ENCODE measurements at places on chromosomes 11 and 22.

DNA sequence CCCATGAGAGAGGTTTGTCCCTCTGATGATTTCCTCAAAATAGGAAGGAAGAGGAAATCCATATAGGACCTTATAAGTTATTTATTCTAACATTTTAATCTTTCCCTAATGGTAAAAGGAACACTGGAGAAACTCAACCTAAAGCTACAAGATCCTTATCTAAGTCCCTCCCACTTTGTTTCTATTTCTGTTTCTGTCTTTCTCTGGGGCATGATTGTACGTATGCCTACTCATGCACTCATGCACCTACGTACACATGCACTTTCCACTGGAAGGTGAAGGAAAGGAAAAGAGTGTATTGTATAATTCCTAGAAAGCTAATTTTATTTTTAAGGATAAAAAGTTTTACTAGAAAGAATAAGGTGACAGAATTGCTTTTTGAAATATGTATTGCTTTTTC, 125.0 kb downstream of the RAB38 start:
- DNase-seq = no peak

DNA sequence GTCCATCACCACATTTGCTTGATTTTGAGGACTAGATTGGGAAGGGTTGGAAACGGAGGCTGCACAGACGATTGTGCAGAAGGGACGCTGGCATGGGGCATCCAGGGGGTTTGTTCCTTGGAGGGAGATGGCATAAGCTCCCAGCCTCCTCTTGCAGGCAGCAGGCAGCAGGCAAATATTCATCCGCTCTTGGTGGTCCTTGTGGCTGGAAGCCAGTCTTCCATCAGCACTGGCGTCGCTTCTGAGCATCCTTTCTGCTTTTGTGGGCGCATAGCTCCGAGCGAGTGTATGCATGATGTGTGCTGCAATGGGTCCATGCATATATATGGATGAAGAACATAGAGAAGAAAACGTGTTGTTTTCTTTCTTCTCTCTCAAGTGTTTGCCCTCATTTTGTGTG, 166.1 kb upstream of the NTM start:
- no peak for DNase-seq

DNA sequence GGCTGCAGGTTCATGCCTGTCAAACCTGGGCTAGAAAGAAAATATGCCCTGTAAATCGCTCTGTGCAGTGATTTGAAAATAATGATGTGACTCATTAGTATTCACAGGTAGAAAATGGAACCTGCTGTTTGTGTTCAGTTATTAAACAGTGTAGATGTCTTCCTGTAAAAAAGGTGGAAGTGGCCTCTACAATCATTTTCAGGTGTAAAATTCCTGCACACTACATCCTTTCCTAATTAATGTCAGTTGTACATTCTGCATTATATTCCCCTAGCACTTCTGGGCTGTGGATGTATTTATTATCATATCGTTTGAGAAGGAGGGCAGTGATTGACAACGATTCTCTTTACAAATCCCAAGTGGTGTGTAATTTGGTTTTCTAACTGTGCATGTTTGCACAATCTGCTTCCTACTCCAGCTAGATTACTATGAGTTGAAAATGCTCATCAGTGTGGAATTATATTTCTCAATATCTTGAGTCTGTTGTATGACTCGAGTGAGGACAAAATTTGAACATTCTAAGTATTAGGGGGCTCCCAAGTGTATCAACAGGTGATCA, 454.0 kb upstream of the DDI1 start:
- no peak for DNase-seq

GRCh38 chr11:65774525-65775306, 6.1 kb downstream of the AP5B1 start:
- no peak for DNase-seq

DNA sequence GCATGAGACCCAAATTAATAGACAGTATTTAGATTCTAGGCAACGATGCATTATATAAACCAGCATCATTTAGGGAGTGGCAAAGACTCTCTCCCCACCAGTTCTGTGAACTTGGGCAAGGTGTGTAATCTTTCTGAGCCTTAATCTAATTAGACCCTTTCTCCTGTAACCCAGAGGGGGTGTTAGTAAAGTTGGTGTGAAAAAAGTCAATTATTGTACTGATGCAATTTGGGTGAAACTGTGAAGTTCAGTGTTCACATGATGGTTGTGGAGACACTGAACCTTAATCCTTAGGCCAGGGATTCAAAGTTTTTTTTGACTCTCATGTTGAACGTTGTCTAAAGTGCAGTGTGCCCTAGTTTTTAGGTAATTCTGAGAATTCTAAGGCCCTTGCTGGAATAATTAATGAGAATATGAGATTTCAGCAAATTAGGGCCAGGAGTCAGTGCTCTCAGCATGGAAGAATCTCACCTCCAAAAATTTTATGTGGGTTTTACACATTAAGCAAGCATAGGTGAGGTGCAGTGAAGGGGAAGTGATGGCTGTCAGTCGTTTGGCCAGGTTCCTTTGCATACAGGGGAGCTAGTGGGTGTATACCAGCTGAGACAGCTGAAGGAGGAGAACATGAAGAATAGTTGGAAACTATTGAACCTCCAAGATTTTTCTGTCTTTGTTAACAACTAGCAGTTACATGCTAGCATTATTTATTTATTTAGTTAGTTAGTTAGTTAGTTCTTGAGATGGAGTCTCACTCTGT, 94.2 kb downstream of the PTPRJ start:
- no peak for DNase-seq

DNA sequence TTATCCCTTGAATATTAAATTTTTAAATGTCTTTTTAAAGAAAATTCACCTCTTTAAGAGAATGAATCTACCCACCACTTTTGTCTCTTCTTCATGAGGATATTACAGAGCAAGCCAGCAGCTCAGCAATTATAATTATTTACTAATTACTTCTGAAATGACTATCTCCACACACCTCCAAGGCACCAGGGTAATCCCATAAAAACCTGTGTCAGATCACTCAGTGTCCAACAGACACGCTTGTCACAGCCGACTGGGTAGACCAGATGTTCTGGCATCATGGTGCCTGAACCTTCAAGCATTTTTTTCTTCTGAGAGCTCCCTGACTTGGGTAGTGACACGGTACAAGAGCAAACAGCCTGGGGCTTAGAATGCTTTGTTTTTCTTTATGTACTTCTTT, 61.4 kb downstream of the EFCAB6 start:
- DNase-seq = no peak

DNA sequence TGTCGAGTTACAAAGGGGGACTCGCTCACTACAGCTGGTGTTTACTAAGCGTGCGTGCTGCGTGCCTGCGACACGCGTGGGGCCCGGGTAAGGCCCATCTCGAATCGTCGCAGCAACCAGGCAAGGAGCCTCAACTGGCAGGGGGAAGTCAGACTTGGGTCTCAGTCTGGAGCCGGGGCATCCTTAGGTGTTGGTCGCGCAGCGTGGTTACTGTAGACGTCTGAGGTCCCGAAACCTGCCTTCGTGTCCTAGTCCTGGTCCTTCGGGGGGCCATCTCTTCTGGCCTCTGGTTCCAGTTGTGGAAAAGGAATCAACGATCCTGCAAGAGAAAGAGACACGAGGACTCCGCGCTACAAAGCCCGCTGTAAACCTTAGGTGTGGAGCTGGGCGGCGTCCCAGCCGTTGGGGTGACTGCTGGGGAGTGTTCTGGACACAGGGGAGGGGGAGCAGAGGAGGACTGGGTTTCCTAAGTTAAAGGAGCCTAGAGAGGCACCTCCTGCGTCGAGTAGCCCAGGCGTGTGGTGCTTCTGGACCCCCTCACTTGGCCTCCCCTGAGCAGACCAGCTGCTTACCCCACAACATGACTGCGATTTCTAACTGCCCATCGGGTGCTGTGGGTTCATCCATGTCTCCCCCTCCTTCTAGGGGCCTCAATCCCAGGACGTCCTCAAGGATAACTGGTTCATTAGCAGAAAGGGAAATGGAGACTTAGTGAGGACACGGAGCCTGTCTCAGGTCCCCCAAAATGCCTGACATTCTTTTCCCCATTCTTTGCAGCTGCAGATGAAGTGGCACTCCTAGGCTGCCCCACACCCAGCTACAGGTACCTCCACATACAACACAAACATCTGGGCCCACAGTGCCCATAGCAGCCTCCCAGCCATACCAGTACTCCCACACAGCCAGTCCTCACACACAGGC, 4.9 kb upstream of the WNT11 start:
- no peak for DNase-seq

DNA sequence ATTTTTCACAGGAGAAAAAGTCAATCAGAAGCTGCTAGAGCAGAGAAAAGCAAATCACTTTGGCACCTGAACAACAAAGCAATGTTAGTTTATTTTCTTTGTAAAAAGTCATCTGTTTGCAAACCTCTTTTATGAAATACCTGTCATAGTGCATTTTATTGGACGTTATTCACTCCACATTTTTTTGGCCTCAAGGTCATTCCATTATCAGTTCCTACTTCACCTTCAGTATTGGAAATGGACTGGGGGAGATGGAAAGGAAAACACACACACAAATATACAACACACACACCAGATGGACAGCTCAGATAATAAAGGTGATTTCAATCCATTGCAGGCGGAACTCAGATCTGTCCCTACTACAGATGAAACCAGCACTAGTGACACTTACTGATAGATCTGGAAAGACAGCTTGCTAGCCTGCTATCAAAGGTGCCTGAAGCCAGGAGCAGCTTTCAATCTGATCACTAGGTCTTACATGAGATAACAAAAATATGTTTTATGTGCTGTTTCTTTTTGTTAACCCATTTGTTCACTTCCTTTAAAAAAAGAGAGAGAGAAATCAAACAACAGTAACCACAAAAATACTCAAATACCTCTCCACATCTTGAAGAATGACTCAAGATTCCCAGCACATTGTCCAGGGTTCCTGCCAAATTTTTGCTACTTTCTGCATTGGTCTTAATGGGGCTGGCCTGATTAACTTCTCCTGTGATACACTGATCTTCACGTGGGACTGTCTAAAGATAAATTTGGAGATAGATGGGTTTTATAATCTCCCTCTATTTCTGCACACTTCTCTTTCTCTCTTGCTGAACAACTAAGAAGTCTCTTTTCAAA, 844.3 kb upstream of the TENM4 start:
- no peak for DNase-seq

GRCh38 chr22:20867179-20868024, 8.6 kb downstream of the SNAP29 start:
- DNase-seq = no peak

DNA sequence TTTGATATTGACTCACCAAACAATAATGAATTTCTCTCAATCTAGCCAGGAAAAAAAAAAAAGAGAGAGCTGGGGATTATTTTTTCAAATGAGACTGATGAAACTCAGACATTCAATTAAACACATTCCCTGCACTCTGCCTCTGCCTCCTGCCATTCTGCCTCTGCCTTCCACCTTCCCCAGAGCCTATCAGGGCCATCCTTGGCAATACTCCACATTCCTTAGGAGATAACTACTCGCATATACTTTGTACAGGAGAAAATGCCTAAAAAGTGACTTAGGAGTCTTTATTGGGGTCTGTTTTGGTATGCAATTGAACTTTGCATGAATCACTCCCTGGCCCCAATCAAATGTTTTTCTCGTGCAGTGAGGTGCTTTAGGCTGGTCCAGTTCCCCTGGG, 246.6 kb upstream of the PLET1 start:
- no peak for DNase-seq

GRCh38 chr11:76208438-76209374, 2.4 kb upstream of the WNT11 start:
- peak; percentile 72 for DNase-seq

DNA sequence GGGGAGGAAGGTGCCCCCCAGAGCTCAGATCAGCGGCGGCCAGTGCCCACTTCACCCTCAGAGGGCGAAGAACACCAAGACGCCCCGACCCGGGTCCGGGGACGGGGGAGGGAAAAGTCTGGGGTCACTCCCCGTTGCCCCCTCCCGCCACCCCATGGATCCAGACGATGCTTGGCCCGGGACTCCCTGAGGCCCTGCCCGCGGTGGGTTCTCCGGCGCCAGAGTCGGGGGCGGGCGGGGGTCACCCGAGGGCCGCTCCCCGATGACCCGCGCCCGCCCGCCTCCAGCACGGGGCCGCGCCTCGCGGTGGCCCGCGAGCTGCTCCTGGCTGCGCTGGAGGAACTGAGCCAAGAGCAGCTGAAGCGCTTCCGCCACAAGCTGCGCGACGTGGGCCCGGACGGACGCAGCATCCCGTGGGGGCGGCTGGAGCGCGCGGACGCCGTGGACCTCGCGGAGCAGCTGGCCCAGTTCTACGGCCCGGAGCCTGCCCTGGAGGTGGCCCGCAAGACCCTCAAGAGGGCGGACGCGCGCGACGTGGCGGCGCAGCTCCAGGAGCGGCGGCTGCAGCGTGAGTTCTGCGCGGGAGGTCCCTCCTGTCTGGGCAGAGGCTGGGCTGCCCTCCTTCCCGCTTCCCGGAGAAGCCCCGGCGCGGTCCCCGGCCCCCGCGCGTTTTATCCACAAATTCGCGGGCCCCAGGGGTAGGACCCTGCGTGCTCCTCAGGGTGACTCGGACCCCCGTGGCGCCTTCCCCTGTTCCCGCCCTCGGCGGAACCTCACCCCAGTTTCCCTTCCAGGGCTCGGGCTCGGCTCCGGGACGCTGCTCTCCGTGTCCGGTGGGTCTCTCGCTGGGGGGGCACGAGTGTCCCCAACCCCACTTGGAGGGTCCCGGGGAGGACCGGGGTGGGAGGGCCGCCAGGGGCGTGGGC, 1.1 kb downstream of the NLRP6 start:
- DNase-seq = no peak

- no peak for DNase-seq
These were observed 55.2 kb downstream of the PANX1 start for GRCh38 chr11:94183886-94184264.

DNA sequence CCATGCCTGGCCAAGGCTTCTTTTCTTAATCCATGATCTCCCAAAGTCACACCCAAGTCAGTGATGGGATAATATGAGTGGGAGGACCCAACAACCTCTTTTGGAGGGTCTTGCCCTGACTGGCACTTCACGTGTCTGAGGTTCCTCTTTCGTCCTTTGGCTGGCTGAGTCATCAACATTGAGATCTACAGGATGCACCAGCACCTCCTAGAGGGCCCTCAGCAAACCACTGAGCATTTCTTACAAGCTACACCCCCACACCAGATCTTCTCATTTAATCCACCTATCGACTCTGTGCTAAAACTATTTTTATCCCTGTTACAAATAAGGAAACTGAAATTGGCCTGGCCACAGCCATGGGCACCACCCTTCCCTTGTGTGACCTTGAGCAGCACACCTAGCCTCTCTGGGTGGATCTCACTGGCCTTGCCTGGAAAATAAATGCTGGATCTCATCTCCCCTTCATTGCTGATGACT, 63.4 kb downstream of the FLI1 start:
- peak; percentile 46 for DNase-seq

GRCh38 chr11:79156031-79156430, 284.8 kb downstream of the TENM4 start:
- DNase-seq = no peak

DNA sequence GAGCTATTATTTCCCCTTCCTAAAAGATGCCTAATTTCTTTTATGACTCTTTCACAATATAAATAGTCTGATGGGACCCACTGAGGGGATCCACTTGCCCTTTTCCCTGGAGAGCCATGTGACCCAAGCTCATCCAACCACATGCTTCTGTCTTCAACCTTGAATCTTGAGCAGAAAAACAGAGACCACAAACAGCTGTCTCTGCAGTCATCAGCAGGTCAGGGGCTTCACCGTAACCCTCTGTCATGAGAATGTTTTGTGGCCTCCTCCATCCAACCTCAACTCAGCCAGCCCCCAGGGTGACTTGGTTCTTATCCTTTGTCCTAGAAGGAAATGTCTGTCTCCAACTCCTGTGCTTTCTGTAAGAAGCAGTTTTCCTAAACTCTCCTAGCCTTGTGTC, 129.6 kb upstream of the POU2AF2 start:
- no peak for DNase-seq
